ENCODE measurements at places on chromosomes 7 and 10. TPM values are rescaled to one million over a fixed set of nuclear protein-coding genes. Genes with fewer than 3 reads are reported as not detected.

DNA sequence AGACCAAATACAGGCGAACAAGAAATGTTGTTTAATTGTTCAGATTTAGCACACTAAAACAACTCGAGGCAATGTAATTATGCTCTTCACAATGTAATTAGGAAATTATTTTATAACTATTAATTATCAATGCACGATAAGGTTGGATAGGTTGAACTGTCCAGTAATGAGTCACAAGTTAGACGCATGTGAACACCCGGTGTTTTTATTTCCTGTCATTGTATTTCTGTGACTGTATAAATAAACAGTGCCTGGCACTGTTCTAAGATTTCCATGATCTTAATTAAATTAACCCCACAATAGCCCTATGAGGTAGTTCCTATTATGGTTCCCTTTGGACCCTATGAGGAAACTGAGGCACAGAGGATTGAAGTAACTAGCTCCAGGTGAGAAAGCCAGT lies 26.2 kb downstream of the C10orf105 start:
- DNase-seq: peak; percentile 38

GRCh38 chr7:70156057-70156456 lies 557.8 kb downstream of the AUTS2 start:
- DNase-seq: no peak

GRCh38 chr7:118153551-118154177 lies 30.3 kb upstream of the LSM8 start:
- peak; percentile 59 for DNase-seq

DNA sequence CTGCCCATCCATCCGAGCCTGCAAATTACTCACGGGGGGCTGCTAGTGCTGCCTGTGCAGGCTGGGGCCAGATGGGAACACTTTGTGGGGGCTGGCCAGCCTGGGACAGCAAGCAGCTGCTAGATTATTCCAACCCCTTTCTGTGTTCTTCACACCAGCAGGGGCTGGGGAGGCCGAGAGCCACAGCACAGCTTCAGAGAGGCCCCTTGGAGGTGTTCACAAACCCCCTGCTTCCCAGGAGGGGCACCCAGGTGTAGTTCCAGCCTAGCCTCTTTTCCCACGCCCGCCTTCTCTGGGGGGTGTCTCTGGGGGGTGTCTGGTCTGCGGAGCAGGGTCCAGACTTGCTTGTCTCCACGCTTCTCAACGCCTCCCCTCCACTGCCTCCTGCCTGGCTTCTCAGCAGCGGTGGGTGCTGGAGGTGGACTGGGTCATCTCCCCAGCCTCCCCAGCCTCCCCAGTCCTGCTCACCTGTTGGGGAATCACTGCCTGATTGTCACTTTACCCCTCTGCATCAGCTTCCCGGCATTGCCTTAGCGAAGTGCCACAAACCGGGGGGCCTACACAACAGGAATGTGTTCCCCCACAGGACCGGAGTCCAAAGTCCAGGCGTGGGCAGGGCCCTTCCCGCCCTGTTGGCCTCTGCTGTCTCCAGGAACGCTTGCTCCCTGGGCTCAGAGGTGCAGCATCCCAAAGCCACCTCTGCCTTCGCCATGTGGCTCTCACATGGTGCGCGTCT lies 74.0 kb upstream of the EN2 start:
- no peak for DNase-seq

DNA sequence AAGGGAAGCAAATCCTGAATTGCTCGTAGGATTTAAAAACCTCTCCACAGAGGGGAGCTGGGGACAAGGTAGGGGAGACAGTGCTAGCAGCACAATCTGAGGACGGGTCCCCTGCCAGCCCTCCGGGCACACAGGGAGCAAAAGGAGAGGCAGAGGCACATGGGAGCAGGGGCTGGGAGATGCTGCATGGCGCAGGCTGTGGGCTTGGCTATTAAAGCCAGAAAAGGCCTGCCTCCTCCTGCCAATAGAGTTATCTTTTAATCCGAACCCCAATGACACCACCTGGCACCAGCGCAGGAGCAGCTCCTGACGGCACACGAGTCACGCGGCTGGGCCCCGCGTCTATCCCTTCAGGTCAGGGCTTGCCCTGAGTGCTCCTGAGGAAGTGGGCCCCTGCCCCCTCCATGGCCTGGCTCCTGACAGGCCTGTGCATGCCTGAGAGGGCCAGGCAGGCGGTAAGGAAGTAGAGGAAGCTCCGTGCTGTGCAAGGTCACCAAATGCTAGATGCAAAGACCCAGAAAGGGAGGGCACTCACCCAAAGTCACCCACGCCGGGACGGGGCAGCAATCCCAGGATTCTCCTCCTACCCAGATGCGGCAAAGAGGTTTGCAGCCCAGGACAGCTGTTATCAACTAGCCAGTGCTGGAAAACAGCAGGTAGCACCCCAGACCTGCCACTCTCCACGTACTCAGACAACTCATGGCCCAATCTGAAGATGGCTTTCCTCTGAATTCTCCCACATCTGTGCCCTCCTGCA lies 28.1 kb downstream of the DLG5 start:
- DNase-seq: peak; percentile 97

GRCh38 chr10:89640241-89640640 lies 4.8 kb downstream of the PANK1 start:
- no peak for DNase-seq

GRCh38 chr7:133564484-133564883 lies 311.6 kb downstream of the EXOC4 start:
- no peak for DNase-seq

- DNase-seq: no peak
Observed at GRCh38 chr7:116408166-116408565, 91.4 kb upstream of the CAV2 start.

GRCh38 chr7:37974711-37975110 lies 54.3 kb downstream of the EPDR1 start:
- no peak for DNase-seq

DNA sequence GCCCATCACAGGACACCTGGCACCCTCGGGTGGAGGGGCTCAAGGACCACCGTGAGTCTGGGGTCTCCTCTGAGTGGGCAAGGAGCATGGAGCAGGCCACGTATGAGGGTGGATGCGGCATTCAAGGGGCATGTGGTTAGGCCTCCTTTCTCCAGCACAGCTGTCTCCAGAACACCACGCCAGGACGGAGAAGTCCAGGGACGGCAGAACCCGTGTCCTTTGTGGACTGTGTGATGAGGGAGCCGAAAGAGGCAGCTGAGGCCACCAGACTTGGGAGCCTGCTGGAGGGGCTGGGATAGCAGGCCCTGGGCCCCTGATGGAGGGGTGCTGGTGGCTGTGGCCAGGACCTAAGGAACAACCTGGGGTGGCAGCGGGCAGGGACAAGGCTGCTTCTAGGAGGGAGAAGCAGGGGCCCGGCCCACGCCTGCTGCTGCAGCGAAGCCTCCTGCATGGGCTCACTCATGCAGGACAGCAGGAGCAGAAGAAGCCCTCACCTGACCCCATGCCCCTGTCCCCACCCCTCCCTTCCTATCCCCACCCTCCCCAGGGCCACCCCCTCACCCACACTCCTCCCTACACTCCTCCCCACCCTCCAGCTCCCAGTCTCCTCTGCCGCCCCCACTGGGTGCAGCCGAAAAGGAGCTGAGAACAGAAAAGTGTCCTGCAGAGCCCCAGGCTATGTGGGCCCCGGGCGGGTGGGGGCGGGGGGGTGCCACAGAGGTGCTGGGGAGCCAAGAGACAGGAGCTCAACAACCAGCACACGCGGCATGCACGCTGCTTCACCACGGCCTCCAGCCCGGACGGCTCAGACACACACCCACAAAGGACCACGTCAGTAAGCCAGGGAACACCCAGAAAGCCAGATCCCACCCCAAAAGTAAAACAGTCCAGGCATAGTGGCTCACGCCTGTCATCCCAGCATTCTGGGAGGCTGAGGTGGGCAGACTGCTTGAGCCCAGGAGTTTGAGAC lies 29.7 kb downstream of the ZFAND2A start:
- no peak for DNase-seq

GRCh38 chr10:10477844-10478243 lies 539.8 kb upstream of the CELF2 start:
- DNase-seq: no peak

DNA sequence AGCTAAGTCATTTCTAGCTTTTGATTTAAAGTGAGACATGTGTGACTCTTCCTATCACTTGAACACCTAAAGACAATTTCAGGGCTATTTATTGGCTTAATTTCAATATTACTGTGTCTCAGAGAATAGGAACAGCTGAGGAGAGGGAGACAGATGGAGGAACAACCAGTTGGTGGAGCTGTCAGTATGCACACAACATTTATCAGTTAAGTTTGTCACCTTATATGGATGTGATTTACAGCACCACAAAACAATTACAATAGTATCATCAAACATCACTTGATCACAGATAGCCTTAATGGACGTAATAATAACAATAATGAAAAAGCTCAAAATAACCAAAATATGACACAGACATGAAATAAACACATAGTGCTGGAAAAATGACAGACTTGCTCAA lies 129.6 kb downstream of the NPSR1 start:
- no peak for DNase-seq

DNA sequence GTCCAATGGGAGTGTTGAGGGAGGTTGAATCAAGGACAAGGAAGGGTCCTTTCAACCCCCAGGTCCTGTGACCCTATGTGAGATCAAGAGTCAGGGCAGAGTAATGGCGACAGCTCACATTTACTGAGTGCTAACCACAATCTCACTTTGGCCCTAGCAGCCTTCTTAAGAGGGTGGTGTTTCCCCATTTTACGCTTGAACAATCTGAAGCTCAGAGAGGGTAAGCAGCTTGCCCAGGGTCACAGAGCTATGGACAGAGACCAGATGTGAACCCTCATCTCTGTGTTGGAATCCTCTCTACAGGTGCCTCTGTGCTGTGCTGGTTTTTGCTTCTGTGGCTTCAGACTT lies 102.0 kb downstream of the GRK5 start:
- no peak for DNase-seq

- DNase-seq: no peak
Observed at GRCh38 chr7:106664343-106664742, 3.4 kb upstream of the CCDC71L start.

- DNase-seq: peak; percentile 29
Observed at GRCh38 chr10:5159126-5159525, 25.8 kb downstream of the AKR1C8 start.

DNA sequence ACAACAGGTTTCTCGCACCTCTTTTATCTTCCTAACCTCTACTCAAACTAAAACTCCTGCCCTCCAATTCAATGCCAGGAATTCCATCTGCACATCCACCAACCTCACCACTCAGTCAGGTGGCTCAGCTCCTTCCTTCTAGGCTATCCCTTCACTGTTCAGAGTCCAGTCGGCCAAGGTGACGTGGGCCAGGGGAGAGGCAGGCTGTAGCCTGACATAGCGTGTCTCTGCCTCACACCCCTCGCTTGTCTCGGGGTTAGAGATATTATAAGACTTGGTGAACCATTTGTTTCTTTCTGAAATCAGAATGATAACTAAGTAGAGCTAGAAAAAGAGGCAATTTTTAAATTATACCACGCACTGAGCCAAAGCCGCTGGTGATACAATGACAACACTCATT lies 31.1 kb downstream of the HIPK2 start:
- DNase-seq: no peak

DNA sequence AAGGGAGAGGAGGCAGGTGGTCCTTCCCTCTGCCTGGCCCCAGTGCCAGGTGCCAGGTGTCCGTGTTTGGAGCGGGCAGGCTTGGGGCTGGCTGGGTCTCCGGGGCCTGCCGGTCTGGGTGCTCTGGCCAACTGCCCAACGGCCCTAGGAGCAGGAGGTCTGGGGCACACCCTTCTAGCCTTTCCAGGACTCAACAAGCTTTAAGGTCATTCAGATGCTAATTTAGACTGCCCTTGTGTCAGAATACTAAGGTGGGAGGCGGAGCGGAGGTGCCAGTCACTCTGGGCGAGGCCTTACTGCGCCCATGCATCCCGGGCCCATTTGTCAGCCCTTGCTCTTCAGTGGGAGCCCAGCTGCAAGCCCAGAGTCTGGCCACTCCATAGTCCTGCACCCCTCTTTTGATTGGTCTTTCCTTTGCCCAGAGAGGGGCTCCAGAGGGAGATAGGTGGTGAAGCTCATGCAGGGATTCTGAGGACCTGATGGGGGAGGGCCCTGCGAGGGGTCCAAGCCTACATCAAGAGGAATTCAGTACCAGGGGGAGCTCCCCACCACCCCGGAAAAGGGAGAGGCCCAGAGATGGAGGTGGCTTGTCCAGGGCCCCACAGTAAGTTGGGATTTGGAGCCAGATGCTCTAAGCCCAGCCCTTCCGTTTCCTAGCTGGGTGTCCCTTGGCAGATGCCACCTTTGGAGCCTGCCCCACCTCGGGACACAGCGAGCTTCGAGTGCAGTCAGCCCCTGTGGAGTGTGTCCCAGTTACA lies 1.3 kb downstream of the PGAM2 start:
- no peak for DNase-seq

DNA sequence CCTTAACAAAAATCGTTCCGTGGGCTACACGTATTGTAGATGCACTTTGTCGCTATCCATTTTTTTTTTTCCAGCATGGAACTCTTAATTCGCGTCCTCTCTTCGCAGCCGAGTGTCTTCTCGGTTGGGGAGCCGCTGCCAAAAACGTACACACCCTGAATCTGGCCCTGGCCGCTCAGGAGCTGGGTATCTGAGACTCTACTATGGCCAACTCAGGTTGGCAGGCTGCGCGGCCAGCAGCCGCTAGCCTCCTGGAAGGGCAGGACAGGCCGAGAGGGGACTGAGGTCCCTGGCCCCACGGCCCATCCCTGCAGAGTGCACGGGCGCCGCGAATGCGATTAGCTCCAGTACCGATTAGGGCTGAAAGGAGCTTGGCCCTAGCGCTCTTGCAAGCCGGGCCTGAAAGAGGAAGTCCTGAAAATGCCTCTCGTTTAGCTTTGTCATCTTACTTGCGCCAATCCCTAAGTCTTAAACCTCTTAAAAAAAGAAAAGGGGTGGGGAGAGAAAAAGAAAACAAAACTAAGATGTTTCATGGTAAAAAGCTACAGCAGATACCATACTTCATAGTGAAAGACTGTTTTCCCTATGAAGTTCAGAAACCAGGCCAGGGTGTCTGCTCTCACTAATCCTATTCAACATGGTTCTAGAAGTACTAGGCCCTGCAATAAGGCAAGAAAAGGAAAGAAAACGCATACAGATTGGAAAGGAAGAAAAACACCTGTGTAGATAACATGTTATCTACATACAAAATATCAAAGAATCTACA lies 113.2 kb upstream of the RHEB start:
- DNase-seq: peak; percentile 44

- DNase-seq: no peak
Observed at GRCh38 chr7:44466300-44467216, 23.9 kb downstream of the NUDCD3 start.

- no peak for DNase-seq
Observed at GRCh38 chr7:129769866-129770808, 158.6 kb downstream of the NRF1 start.

Gene TMEM178B
- 0.02 TPM for total RNA-seq

Gene HABP2
- not detected for total RNA-seq

Gene DNAJC1
- 57.8 TPM for total RNA-seq

Gene PTPRZ1
- total RNA-seq: 9.8 TPM

Gene RNLS
- not detected for total RNA-seq

Gene GIMAP2
- not detected for total RNA-seq

Gene HTR5A
- total RNA-seq: not detected

Gene HOGA1
- 0.88 TPM for total RNA-seq

Gene SDK1
- total RNA-seq: 1.5 TPM

Gene ZKSCAN1
- 86.2 TPM for total RNA-seq

Gene FEZF1
- total RNA-seq: not detected
